SK-MEL-5 (cell line): ENCODE measurements at places on chromosomes 3 and 15.

DNA sequence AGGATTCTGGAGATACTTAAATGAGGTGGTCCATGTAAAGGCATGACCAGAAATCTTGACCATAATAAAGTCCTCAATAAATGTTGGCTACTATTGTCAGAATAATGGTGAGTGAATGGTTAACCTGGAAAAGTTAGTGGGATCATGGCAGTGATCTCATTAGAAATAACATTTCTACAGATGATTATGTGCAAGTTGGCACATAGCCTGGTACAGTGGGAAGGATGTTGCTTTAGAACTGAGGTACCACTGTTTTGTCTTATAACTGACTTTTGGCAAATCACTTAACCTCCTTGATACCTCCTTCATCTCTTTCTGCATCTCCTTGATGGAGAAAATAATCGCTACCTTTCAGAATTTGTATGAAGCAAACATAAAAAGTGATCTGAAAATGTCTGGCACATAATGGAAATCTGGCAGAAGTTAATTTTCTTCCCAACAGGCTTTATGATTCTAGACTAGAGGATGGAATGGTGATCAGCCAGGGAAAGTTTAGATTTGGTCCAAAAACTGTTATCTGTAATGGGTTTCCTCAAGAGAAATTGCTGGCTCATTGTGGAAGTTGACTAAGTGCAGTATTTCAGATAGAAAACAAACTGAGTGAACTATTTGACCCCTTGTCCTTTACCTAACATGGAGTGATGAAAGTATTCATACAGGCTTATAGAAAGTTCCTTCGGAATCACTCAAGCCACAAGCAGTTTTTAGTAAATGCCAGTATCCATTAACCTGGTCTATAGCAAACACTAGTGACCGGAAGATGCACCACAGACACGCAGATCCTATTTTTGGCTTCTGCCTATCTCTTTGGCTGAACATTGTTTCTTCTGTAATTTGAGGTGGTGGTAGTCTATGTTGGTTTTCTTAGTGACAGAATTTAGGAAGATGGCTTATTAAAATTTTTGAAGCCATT, 449.6 kb upstream of the TGFBR2 start:
- no peak for DNase-seq

DNA sequence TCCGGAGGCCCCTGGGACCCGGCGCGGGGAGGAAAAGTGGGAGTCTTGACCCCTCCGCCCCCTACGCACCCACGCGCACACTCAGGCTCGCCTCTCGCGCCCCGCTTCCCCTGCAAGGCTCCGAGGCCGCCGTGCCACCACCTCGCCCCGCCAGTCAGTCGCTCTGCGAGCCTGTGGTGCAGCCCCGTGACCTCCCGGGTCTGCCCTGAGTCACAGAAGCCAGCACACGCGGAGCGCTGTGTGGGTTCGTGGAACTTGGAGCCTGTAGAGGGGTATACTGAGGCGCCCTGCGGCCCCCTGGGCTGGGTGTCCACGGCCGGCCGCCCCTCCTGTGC, 380 bp upstream of the ALS2CL start:
- DNase-seq: no peak

GRCh38 chr15:87268675-87269074, 987.9 kb downstream of the NTRK3 start:
- no peak for DNase-seq

DNA sequence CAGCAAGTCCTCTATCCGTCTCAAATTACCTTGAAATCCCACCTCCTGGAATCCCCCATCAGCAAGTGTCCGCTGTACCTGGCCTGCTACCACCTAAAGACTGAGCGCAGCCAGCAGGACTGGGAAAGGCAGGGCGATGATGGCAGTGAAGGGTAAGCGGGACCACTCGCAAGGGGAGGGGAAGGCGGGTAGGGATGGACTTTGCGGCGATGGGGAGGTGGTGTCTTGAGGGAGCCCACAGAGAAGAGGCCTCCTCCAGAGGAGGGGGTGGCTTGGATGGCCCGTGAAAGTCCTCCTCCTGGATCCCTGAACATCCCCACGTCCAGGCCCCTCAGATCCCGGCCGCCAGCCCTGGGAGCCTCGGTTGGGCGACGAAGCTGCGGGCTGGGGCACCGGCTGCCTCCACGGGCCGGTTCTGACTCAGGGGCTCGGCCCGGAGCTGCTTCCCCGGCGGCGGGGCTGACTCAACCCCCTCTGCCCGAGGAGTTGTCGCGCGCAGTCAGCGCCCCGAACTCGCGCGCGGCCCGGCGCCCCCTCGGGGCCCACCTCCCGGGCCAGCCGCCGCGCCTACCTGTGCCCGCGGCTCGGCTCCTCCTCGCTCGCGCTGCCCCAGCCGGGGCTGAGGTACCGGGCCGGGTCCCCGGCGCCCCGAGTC, 512 bp downstream of the LARP6 start:
- no peak for DNase-seq

GRCh38 chr15:78018445-78018844, 59.1 kb downstream of the TBC1D2B start:
- DNase-seq: no peak

DNA sequence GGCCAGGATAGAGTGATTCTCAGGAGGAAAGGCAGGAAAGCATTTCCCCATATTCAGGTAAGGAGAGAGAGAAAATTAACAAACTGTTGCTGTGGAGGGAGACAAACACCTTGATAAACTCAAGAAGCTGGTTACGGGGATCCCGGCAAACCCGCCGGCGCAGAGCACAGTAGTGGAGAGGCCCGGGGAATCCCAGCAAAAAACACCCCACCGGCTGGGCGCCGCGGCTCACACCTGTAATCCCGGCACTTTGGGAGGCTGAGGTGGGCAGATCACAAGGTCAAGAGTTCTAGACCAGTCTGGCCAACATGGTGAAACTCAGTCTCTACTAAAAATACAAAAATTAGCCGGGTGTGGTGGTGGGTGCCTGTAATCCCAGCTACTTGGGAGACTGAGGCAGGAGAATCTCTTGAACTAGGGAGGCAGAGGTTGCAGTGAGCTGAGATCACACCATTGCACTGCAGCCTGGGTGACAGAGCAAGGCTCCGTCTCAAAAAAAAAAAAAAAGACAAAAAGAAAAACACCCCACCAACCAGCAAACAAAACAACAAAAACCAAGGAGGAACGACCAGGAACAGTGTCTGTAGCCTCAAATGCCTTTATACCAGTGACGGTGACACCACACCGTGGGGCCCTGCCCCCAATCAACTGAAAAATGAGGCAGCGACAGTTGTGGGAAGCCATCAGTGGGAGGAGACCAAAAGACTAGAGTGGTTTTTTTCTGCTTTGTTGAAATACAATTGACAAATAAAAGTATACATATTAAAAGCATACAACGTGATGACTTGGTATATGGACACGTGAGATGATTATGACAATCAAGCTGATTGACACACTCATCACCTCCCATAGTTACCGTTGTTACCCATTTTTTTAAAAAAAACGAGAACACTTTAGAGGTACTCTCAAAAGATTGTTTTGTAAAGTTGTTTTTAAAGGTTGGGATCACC, 40.2 kb upstream of the IDH2 start:
- DNase-seq: no peak

GRCh38 chr15:58933281-58934113, at the start of gene SLTM:
SLTM (minus strand) TSS chr15:58933679; CDS start chr15:58933565, 114 bp downstream.
- DNase-seq: peak; percentile 91

- DNase-seq: no peak
Measured at GRCh38 chr3:146796078-146796477, 190.9 kb upstream of the PLSCR5 start.

GRCh38 chr15:85625856-85626255, 168.9 kb downstream of the KLHL25 start:
- no peak for DNase-seq

DNA sequence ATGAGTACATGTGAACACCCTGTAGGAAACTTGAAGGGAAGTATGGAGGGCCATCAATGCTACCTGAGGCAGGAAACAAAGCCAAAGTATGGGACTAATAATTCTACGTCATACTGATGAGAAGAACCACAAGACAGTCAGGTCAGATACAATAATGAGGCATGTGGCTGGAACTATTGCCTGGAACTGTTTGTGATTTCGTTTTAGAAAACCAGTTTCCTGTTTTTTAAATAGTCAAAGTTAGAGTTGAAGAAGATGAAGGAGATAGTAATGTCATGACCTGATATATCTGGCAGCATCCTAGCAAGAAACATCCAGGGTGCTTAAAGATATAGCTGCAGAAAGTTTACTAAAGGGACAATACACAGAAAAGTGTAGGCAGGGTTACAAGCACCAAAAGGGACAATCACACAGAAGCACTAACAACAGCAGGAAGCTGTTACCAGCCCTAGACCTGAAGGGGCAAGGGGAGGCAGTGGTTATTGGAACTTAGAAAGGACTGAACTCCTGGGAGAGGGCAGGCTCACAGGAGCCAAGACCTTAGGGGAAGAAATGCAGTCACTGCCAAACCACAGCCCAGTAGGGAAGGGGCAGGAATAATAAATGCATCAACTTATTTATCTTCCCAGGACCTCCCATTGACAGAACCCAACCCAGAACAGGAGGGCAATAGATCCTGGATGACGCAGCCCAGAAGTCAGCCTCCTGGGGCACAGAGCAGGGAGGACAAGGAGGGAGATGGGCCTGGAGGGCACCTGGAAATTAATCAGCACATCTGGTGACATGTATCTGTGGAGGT, 302.1 kb upstream of the STT3B start:
- DNase-seq: no peak

DNA sequence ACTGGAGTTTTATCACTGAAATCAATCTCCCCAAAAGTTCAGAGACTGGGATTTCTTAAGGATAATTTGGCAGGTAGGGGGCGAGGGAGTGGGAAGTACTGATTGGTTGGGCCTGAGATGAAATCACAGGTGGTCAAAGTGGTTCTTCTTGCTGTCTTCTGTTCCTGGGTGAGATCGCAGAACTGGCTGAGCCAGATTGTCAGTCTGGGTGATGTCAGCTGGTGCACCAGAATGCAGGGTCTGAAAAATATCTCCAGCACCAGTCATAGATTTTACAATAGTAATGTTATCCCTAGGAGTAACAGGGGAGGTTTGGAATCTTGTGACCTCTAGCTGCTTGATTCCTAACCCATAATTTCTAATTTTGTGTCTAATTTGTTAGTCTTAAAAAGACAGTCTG, 86.7 kb upstream of the SLC25A36 start:
- no peak for DNase-seq

DNA sequence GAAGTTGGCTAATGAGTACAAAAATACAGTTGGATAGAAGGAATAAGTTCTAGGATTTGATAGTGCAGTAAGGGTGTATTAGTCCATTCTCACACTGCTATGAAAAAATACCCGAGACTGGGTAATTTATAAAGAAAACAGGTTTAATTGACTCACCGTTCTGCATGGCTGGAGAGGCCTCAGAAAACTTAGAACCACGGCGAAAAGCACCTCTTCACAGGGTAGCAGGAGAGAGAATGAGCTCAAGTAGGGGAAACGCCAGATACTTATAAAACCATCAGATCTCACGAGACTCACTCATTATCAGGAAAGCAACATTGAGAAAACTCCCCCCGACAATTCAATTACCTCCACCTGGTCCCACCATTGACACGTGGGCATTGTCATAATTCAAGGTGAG, 483.3 kb downstream of the TUSC7 start:
- DNase-seq: no peak

DNA sequence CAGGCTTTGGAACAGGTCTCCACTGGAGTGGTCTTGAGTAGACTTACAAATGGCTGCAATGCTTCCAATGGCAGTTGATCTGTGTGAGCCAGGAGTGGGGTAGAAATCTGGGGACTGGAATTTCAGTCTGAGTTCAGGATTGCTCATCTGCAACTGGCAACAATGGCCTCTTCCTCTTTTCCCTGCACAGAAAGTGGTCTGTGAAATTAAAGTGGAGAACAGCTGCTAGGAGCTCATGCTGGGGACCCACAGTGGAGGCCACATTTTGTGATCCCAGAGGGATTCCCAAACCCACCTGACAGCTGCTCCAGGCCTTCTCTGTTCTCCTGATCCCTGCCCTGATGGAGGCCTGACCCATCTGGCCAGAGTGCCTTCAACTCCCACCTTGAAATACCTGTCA, 49.6 kb downstream of the CEMIP start:
- DNase-seq: no peak

- DNase-seq: no peak
Measured at GRCh38 chr3:149800693-149801092, 8.3 kb upstream of the ANKUB1 start.

DNA sequence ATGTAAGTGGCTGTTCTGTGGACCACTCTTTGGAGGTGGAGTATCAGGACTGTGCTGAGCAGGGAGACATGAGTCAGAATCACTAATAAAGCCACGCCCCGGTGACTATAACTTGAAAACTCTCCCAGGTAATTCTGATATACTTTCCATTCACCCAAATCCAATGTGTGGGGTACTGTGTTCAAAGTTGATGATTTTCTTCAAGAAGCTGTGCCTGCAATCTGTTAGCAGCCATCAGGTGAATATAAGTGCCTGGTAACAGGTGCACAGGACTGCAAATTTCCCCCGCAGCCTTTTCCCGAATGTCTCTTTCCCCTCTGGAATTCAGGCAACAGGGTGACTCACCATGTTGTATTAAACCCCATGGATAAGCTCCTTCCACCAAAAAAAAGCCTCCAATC, 17.0 kb downstream of the MAGI1 start:
- DNase-seq: no peak

DNA sequence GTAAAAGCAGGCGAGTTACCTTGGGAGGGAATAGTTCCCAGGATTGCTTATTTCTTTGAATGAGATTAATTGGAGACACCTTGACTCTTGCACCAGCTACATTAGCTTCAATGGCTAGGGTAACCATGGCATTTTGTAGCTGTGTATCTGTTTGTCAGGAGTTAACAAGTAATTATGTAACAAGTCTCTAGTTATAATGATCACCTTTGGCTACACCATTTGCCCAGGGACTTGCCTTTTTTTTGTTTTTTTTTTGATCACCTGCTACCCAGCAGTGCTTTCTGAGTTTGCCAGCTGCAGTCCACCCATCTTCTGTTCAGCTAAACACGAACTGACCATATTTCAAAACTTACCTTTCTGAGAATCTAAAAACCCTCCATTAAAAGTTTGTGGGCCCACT, 2.2 kb downstream of the MED12L start:
- DNase-seq: no peak

GRCh38 chr3:8279476-8279875, 222.1 kb upstream of the LMCD1 start:
- peak; percentile 37 for DNase-seq

DNA sequence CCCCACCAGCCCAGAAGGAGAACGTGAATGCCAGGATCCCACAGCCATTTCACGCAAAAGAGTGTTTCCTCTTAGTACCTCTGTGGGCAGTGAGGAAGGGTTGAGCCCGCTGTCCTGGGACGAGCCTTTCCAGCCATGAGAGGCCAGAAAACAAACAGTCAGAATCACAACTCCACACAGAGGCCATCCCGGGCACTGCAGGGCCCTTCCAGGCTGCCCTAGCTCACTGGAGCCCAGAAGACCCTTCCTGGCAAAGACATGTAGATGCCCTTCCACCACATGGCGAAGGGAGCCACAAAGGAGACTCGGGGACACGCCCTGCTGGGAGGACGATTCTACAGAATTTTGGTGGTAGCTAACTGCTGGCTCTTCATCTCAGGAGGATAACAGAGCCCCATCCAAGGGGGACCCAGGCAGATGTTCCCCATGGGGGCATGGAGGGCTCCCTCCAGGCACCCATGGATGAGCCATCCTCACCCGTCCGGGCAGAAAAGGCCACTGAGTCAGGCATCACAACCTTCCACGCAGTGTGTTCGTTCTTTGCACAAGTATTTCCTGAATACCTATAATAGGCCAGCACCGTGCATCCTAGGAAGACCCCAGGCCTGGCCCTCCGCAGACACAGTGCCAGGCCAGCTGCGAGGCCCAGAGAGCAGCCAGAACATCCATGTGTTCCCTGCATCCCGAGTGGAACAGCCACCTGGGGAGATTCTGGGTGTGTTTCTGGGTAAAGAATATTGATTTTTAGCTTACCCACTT, 47.2 kb downstream of the SLC12A8 start:
- peak; percentile 71 for DNase-seq

- no peak for DNase-seq
Measured at GRCh38 chr3:44236485-44236908, 5.2 kb upstream of the TOPAZ1 start.
